ENCODE measurements at places on chromosomes 7 and 10.
A peak's percentile ranks its signal among the peaks of the same experiment; 100 is the strongest.

DNA sequence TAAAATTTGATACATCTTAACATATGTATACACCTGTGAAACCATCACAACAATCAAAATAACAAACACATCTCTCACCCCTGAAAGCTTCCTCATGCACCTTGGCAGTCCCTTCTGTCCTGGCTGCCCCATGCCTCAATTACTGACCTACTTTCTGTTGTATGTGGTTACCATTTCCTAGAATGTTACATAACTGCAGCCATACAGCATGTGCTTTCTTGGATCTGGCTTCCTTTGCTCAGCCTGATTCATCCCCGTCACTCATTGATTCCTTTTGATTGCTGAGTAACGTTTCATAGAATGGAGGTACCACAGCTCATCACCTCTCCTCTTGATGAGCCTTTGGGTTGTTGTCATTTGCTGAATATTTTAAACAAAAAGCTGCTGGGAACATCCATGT is 165.3 kb downstream of the CELF2 start:
- DNase-seq, result peak; percentile 66

DNA sequence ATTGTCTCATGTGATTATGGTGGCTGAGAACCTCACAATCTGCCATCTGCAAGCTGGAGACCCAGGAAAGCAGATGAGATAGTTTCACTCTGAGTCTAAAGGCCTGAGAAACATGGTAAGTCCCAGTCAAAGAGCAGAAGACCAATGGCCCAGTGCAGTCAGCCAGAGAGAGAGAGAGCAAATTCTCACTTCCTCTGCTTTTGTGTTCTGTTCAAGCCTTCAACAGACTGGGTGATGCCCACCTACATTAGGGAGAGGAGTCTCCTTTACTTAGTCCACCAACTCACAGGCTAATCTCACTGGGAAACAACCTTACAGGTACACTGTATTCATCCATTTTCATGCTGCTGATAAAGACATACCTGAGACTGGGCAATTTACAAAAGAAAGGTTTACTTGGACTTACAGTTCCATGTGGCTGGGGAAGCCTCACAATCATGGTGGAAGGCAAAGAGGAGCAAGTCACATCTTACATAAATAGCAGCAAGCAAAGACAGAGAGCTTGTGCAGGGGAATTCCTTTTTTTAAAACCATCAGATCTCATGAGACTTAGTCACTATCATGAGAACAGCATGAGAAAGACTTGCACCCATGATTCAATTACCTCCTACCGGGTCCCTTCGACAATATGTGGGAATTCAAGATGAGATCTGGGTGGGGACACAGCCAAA is 4.7 kb upstream of the FRMPD2 start:
- DNase-seq, result peak; percentile 57

- DNase-seq, result peak; percentile 99
Measured at GRCh38 chr10:3805201-3805790, 20.3 kb upstream of the KLF6 start.

GRCh38 chr10:52855546-52856325 is 83.2 kb upstream of the MBL2 start:
- DNase-seq, result no peak

Measured in inflammatory macrophage treated with lipopolysaccharide for 4 hours (primary cell).